Esophagus muscularis mucosa (tissue), 4 donors: ENCODE measurements at places on chromosomes 12 and 14.

DNA sequence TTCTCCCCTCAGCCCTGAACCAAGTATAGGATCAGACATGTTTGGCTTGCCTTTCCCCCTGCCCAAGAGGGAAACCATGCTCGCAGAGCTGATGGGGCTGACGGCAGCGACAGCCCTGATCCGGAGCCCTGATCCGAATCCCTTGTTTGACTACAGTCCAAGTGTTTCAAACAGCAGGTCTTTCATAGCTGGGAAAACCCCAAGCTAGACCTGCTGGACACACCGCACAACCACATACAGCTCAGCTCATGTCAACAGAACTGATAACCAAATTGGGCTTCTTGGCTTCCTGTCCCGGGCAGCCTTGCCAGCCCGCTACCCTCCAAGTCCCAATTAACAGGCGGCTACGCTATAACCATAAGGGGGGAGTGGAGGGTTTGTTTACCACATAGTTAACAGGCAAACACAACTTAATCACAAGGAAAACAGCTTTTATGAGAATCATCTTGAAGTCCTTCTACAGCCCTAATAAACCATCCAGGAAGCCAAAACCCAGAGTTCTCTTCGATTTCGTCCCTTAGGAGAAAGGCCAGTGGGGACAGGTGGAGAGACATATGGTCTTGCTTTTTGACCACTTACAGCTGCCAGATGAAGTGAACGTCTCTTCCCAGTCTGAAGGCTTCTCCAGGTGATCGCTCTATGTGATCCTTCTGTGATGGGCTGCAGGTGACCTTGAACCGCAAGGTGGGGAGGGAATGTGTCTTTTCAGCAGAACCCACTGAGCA lies 64.5 kb upstream of the MANSC4 start:
- DNase-seq: no peak

- DNase-seq: no peak
Measured at GRCh38 chr12:76236640-76237039, 111.6 kb downstream of the BBS10 start.

- no peak for DNase-seq
Measured at GRCh38 chr14:74886001-74886400, 4.3 kb downstream of the DLST start.

DNA sequence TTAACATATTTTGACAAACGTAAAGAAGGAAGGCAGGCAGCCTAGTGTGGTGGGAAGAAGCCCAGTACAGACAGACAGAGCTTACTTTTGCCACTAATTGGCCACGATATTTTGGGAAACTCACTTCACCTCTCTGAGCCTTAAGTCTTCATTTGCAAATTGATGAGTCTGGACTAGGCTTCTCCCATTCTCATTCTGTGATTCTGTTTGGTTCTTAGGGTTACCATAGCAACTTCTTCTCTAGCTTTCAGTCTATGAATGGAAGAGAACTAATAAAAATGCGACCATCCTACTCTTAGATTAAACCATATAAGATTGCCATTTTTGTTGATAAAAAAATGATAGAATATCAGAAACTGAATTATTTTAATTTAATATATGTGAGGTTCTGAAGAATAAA lies 210.5 kb downstream of the SNAPC1 start:
- DNase-seq: no peak

- DNase-seq: no peak
Measured at GRCh38 chr12:24719293-24719721, 229.6 kb downstream of the BCAT1 start.

DNA sequence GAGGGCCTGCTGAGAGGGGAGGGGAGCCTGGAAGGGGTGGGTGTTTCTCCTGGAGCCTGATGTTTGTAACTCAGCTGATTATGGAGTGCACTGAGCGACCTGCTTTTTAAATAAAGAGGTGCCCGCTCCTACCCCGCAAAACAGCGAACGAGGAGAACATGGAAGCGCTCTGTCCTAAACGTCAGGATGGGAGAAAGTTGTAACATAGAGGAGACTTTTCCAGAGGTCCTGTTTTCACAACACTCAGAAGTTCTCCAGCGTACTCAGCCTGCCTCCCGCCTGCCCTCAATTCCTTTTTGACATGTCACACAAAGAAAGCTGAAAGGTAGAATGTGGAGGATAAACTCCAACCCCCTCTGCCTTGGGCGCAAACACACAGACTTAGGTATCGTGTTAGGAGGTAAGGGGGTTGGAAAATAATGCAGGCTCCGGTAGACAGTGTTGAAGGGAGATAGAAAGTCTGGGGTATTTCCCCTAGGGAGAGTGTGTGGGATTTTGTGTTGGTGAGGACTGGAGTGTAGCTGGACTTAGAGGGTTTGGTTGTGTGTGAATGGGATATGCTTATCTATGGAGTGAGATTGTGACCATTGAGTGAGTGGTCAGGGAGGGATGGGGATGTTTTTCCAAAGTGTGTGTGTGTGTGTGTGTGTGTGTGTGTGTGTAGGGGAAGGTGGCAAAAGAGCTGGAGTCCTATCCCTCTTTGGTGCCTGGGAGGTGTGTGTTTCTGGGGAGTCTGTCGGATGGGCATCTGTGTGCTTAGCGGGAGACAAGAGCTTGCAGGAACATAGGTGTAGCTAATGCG lies 2.1 kb downstream of the NTF3 start:
- peak; percentile 79 for DNase-seq

DNA sequence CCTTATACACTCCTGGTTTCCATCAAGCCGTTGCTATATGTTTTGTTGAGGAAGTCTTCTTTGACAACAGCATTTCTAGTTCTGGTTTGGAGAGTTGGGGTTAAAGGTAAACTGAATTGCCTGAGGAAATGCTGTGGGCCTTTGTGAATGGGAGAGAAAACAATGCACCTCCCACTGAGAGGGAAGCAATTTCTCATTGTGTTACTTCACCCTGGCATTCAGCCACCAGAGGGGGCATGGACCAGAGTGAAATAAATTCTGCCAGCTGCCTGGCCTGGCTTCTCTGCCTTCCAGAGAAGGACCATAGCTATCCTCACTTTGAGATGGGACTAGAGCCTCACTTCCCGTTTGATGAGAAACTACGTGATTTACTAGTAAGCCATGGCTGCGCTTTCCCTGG lies 475.3 kb downstream of the EGLN3 start:
- DNase-seq: no peak

- no peak for DNase-seq
Measured at GRCh38 chr12:121444842-121445202, 44.9 kb downstream of the RNF34 start.

GRCh38 chr12:130179621-130180020 lies 17.4 kb downstream of the FZD10 start:
- DNase-seq: no peak

- DNase-seq: no peak
Measured at GRCh38 chr14:22509751-22510300, 79.2 kb downstream of the DAD1 start.

DNA sequence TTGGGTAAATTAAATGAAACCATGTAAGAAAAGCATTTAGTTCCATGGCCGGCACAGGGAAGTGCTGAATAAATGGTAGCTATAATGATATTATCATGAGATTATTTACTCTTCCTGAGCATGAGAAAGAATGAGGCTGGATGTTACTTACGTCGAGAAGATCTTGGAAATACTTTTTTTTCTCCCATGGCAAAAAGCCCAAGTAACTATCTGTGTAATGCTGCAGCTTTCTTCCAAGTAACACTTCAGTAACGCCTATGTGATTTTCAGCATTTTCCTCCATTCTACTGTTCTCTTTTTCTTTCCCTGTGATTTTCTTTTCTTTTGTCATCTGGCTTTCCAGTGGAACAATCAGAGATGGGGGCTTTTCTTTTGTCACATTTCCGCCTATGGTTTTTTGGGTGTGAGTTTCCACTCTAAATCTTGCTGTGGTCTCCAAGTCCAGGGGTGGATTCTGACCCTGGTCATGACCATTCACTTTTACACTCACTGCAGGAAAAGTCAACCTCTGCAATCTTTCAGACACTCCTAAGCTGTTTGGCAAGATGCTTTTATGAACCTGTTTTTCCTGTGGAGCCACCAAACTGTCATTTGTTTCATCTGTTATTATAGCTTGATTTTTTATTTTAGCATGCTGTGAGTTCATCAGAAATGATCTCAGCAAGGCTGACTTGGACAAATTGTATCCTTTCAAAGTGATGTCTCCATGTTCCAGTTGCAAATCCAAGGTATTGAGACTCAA lies 25.0 kb upstream of the SYCP3 start:
- DNase-seq: no peak

DNA sequence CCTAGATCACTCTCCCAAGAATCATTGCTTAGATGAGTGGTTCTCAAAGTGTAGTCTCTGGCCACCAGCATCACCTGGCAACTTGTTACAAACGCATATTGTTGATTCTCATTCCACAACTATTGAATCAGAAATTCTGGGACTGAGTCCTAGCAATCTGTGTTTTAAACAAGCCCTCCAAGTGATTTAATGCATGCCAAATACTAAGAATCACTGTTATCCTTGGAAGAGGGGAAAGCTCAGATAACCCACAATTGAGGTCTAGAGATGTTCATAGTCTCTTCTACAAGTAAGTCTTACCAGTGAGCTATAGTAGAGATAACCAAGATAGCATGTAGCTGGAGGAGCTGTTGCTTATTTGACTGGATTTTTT lies 666.6 kb downstream of the DIO2 start:
- no peak for DNase-seq
